KG1 (cell line): ENCODE measurements at places on chromosomes 3 and 15.

DNA sequence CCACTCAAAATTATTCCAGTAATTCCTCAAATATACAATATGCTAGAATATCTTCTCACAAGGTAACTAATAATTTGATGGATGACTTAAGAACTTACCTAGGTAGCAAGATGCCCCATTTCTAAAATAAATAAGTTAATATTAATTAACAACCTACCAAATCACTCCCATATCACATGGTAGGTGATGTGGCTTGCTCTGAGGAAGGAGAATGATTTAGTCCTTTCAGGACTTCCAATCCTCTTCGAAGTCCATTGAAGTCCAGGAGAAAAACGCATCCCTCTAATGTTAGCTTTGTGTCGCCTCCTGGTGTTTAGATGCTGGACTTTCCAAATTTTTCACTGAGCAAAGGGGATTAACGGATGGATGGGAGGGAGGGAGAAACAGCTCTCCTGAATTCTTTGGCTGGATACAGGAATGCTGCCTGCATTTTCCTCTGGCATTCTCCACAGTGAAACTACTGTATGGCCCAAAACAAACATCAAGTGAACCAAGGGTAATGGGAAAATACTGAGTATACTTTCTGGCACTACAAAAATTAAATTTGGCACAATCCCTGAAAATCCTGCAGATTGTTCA lies 58.6 kb downstream of the PRICKLE2 start:
- DNase-seq = no peak

- DNase-seq = no peak
These were observed 1036.6 kb downstream of the NTRK3 start for GRCh38 chr15:87219650-87220615.

DNA sequence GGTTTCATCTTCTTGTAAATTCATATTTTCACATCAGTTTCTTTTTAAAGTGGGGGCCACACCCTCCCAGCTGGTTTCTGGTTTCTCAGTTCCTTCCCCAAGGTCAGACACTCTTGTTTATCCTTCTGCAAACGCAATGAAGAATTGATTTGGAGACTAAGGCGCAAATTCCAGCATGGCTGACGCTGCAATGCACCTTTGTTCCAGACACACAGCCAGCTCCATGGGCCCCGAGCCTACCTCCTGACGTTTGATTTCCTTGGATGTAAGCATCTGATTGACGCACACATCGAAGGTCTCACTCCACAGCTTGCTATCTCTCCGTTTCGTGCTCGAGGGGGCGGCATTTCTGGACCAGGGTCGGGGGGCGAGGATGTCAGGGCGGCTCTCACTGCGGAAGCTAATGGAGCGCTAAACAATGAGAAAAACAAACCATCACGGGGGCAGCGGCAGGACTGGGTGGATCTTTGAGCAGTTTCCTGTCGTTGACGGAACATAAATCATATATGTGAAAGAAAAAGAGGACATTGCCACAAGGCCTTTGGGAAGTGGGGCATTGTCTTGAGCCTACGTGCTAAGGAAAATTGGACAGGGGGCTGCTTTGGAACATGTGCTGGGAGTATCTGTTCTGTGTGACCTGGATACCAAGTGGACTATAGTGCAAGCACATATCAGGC lies 46.9 kb downstream of the ARHGEF3 start:
- DNase-seq = no peak

GRCh38 chr3:25143356-25144025 lies 284.6 kb upstream of the RARB start:
- DNase-seq = no peak
